ENCODE measurements at places on chromosomes 16 and 17. TPM values are rescaled to one million over a fixed set of nuclear protein-coding genes. Genes with fewer than 3 reads are reported as not detected.

DNA sequence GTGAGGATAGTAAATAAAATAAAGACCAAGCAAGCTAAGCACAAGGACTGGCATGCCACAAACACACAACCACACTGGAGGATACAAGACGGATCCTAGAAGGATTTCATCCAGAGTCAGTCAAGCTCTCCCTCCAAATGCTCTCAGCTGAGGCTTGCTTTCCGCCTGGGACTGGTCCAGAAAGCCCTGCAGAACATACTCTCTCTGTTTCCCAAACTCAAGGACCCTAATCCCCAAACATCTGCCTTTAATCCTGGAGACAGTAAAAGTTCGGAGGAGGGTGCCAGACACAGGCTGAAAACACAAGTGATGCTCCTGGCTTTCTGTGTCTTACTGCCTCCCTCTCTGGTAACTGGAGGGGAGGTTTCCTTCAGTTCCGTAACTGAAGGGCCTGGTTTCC, 5.3 kb upstream of the HSD11B2 start:
- no peak for DNase-seq

Gene CAVIN1
- 817 TPM for total RNA-seq

DNA sequence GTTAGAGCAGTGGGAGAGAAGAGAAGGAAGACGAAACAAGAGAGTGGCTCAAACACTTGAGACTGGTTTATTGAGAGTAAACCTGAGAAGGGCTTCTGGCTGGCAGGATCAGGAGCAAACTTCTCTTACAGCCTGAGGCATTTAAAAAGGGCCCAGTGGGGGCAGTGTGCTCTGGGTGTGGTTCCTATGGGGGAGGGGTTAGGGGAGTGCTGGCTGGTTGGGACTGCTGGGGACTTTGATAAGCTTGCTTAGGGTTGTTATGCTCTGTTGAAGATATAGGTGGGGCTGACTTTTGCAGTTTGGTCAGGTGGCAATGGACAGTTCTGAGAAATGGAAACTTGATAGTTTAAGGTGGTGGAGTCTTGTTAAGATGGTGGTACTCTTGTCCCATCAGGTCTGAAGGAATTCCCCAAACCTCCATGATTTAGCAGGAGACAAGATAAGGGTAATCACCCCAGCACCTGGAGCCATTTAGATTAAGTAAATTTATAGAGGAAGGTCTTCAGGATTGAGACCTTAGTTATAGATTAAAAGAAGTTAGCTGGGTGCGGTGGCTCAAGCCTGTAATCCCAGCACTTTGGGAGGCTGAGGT, 79.3 kb downstream of the EMP2 start:
- DNase-seq: no peak

- DNase-seq: no peak
Observed at GRCh38 chr17:80755650-80756405, 211.2 kb downstream of the RPTOR start.

- DNase-seq: no peak
Observed at GRCh38 chr17:21549107-21549687, 143.1 kb upstream of the KCNJ18 start.

- DNase-seq: no peak
Observed at GRCh38 chr16:66961914-66962313, 848 bp downstream of the CES3 start.

Gene HOXB6
- 0.11 TPM for total RNA-seq

DNA sequence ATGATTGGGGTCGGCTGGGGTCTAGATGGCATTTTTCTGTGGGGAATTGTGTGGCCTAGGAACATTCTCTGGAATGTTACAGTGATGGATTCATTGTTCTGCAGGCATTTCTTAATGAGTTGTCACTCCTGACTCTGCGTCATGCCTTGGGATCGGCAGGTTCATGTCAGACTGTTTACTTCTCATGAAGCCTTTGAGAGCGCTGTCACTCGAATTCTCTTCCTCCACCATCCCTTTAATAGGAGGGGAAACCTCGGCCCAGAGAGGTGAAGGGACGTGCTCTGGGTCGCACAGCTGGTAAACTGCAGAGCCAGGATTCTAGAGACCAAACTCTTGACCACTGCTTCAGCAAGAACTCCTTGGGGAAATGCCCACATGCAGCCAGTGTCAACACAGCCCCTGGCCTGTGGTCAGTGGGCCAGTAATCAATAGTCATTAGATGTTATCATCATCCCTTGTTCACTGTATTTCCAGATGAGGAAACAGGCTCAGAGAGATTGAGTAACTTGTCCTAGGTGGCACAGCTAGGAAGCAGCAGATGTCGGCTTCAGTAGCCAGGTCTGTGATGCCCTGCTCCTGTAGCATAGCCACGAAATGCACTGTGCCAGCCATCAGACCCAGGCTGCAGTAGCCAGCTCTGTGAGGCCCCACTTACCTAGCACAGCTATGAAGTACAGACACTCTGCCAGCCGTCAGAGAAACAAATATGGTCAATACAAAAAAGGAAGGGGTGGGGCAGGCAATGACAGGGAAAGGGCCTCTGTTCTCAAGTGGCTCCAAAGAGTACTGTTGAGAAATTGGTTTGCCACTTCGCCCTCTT, 259.0 kb downstream of the CPPED1 start:
- DNase-seq: no peak

Measured in pulmonary artery endothelial cell (primary cell).